ENCODE measurements at places on chromosomes 11 and 22.

GRCh38 chr11:46947399-46948077 lies 11.0 kb downstream of the CSTPP1 start:
- no peak for DNase-seq

DNA sequence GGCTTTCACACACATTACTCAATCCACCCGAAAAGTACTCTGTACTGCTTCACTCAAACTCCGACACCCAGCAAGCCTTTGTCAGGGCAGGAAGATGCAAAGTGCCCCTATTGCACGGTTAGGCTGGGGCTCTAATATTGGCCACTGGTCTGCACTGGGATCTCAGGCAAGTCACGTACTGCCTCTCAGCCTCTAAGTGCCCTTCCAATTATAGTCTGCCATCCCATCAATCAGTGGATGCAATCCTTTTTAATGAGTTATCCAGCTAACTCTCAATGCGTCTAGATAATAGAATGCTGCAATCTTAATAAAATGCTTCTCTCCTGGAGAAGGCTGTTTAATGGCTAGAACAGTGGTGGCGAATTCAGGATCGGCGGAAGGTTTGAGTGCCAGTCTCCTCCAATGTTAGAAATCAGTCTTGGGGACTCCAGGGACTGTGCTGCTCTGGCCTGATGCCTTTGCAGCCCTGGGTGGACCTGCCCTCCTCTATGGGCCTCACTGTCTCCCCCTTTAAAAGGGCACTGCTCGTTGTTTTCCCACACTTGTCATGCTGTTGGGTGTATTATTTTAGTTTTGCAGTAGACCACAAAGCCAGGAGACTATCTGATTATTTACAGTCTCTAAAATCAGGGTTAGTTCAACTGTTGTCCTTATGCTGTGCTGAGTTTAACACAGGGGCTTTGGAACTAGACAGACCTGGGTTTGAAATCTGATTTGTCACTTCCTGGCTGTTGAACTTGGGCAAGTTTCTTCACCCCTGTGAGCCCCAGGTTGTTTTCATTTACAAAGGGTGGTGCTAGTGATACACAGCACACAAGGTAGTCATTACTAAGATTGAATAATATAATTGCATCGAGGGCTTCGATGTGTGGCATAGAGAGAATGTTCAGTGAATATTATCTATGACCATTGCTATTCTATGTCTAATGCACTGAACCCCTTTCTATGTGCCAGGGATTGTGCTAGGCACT lies 36.7 kb downstream of the CLMP start:
- DNase-seq: no peak

- DNase-seq: no peak
Observed at GRCh38 chr11:29480981-29481380, 535.8 kb downstream of the KCNA4 start.

DNA sequence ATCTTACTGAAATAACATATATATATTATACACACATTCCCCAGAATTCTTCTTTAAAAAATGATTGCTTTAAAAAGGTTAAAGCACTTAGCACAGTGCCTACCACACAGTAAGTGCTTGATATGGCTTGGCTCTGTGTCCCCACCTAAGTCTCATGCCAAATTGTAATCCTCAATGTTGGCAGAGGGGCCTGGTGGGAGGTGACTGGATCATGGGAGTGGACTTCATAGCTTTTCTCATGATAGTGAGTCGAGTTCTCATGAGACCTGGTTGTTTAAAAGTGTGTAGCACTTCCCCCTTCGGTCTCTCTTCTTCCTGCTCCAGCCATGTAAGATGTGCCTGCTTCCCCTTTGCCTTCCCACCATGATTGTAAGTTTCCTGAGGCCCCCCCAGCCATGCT lies 6.2 kb downstream of the CRYAB start:
- DNase-seq: no peak

DNA sequence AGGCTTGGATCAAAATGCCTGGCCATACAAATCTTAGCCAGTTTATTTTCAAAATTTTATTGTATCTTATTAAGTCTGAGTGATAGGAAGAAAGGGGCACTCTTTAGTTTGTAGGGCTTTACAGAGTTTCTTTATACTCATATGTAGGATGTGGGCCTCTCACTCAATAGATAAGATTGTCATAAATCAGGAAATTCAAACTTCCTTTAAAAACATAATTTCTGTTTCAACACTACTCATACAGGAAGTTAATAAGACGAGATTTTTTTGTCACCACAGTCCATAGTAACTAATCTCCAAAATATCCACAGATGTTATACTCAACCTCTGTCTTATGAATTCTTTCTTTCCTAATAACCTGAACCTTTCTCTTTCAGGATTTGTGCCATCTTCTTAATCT lies 13.3 kb upstream of the OR56B4 start:
- DNase-seq: no peak

GRCh38 chr22:33149611-33150010 lies 91.4 kb upstream of the SYN3 start:
- no peak for DNase-seq

DNA sequence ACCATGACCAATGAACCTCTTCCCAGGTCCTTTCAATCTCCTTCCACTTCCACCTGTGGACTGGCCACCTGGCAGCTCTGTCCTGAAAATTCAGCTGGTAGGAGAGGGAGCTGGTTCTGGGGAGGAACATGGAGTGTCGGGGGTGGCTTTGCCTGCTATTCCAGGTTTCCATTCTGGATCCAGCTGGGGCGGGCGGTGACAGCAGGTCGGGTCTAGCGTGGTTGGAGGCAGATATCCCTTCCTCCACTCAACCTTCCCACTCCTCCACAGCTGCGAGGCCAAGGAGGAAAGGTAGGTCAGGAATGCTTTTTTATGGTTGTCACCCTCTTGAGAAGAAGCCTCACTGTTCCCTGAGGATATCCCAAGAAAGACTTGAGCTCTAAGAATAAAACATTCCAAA lies 3.3 kb downstream of the NRGN start:
- DNase-seq: no peak

DNA sequence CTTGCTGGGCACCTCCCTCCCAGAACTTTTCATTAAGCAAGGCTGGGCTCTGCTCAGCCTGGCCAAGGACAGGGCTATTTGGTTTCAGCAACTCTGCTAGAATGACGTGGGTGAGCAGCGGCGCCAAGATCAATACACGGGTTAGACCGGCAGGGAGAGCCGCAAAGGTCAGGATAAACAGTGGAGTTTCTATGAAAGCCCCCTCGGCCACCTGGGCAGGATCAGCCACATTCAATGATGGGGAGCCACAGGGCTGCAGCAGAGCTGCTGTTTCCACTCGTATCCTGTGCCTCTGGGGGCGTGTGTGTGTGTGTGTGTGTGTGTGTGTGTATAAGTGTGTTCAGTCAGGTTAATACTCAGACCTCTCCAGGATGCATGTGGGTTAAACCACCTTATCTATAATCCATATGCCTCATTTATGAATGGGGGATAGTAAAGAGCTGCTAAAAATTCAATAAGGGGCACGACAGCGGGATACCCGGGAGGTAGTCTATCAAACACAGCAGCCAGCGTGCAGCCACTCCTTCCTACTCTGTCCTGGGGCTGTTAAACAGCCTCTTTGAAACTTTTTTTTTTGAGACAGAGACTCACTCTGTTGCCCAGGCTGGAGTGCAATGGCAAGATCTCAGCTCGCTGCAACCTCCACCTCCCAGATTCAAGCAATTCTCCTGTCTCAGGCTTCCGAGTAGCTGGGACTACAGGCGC lies 34.8 kb downstream of the MYH9 start:
- no peak for DNase-seq

GRCh38 chr11:109547356-109548027 lies 125.5 kb downstream of the C11orf87 start:
- DNase-seq: no peak

DNA sequence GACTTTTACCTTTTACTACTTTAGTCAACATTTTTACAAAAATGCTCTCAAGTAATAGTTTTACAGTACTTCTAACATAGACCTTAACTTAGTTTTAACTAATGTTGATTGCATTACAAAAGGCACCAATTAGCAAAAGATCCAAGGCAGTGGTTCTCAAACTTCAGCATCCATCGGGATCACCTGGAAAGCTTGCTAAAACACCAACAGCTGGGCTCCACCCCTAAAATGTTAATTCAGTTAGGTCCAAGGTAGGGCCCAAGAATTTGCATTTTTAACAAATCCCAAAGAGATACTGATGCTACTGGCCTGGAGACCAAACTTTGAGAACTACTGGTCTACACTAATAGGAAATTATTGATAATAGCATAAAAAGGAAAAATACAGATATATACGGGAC lies 5.9 kb downstream of the MTMR2 start:
- DNase-seq: no peak

- no peak for DNase-seq
Observed at GRCh38 chr11:12876340-12876739, 132.8 kb upstream of the RASSF10 start.

DNA sequence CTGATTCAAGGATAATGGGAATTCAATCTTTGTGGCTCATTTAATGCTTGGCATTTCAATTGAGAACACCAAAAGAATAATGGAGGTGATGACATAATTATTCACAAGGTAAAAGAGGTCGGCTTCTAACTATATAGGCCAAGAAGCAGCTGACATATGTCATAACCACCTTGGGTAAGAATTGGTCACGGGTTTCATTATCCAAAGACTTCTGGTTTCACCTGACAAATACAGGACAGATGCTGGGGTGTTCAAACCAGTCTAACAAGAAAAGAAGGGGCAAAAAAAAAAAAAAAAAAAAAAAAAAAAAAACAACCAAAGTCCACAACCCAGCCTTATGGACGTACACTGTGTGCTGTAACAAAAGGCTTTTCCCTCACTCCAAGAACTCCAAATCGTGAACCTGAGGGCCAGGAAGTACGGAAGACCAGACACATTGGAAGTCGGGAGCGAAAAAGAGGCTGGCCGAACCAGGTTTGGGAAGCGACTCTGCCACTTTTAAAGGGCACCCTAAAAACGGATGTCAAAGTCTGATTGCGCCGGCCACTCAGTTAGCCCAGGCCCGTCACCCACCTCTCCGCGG lies 385 bp downstream of the HARBI1 start:
- no peak for DNase-seq

DNA sequence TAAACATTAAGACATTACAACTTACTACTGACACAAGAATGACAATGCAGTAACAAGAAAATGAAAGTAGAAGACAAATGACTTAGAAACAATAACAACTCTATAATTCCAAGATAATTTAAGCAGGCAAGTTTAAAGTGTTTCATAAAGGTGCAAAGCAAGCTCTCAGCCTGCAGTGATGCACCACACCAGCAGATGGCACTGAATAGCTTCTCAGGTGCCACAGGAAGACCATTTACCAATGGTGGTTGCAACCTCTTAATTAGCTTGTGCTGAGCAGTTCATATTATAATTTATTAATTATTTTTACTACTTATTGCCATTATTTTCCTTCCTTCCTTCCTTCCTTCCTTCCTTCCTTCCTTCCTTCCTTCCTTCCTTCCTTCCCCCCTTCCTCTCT lies 60.6 kb downstream of the NXPE2 start:
- DNase-seq: no peak

DNA sequence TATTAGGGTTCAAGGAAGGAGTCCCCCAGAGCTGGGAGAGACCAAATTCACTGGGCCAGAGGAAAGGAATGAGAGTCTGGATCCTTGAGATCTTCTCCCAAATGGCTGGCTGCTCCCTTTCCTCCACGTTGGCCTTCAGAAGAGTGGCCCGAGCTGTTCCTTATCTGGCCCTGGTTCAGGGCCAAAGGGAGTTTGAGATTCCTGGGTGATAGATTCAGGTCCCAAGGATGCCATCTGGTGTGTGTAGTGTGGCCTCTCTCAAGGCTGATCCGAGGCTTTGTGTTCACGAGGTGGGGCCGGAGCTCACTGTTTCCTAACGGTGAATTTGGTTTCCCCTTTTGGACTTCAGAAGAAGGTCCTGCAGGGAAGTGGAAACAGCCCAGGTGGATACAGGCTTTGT lies 17.4 kb upstream of the ABCC8 start:
- no peak for DNase-seq

GRCh38 chr22:32765132-32765618 lies 36.3 kb upstream of the TIMP3 start:
- no peak for DNase-seq

GRCh38 chr11:12019866-12020416 lies 11.5 kb upstream of the DKK3 start:
- no peak for DNase-seq

GRCh38 chr11:116073854-116074837 lies 569.9 kb upstream of the CADM1 start:
- DNase-seq: no peak

- DNase-seq: no peak
Observed at GRCh38 chr11:45885921-45886721, 670 bp downstream of the MAPK8IP1 start.

DNA sequence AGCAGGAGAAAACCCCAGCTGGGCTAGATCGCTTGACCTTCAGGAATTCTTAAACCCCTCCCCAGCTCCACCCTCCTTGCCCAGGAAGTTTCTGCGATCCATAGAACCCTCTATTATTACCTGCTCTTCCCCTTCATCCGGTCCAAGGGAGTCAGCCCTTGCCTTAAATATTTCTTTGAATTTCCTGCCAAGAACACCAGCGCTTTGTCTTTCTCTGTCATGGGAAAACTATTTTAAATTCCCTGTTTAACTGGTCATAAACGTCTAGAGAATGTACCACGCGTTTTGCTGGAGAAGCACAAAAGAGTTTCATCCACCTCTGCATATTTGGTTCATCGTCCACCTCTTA lies 496 bp upstream of the TRAF6 start:
- no peak for DNase-seq

DNA sequence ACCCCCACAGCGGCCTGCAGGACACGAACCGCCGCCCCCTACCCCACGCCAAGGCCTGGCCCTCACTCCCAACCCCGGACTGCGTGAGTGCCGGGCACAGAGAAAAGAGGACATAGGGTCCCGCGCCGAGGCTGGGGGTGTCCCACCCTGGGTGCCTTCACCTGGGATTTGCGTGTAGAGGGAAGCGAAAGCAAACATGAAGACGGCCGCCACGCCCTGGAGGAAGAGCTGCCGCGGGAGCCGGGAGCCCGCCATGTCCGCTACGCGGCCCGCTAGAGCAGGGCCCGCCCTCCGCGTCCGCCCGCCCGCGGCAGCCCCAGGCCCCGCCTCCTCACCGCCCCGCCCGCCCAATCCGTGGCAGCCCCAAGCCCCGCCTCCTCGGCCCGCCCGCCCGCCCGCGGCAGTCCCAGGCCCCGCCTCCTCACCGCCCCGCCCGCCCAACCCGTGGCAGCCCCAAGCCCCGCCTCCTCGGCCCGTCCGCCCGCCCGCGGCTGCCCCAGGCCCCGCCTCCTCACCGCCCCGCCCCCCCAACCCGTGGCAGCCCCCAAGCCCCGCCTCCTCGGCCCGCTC lies at the start of gene LMF2:
Gene LMF2 (minus strand): TSS at position 282 of the 570 bp plus-strand sequence. CDS start 27 bp downstream, at position 255.
- DNase-seq: peak; percentile 95

GRCh38 chr11:84947970-84948580 lies 679.1 kb downstream of the DLG2 start:
- DNase-seq: no peak

GRCh38 chr11:31487848-31488247 lies 21.6 kb downstream of the IMMP1L start:
- no peak for DNase-seq
